ENCODE measurements at places on chromosomes 12 and 14.

GRCh38 chr12:98403385-98403784, 112.0 kb upstream of the TMPO start:
- no peak for DNase-seq

DNA sequence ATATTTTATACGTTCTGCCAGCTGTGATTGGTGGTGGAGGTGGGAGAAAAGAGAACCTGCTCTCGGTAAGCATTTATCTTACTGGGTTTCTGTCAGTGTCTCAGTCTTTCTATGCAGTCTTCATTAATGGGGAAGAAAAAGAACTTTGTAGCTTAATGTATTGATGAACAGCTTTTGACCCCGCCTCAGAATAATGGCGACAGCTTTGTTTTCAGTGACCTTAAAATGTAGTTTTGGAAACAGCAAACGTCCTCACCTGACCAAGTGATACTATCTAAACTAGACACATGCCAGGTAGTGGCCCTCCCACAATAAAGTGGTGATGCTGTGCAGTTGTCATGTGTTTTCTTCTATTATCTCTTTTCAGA, 1.4 kb downstream of the DACT1 start:
- no peak for DNase-seq

- DNase-seq = no peak
These were observed 36.6 kb downstream of the KRT80 start for GRCh38 chr12:52155048-52155868.

DNA sequence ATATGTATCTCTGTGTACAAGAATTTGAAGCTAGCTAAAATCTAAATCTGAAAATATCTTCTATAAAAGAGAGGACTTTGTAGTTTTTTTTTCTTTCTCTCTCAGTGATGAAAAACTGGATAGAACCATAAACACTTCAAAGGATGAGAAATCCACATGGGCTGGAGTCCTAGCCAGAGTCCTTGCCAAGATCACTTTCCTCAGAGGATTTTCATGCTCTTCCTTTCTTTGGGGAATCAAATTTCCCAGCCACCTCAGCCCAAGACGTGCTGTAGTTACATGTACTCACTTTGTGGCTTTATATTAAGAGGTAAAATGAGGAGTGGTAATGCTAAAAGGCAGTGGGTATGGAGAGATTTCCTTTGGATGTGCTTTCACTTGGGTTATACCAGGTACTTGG, 110.3 kb downstream of the SLC38A1 start:
- no peak for DNase-seq

DNA sequence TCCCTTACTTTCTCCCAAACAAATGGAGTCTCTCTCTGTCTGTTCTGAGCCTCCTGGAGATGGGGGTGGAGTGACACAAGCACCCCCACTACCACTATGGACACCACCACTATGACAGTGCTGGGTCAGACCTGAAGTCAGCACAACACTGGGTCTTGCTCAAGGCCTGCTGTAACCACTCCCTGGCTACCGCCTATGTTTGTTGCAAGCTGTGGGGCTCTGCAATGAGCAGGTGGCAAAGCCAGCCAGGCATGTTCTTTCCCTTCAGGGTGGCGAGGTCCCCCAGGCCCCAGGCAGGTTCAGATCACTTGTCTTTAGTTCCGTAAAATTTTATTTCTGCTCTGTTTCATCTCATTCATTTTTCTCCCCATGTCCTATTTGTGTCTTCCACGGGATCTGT, 349.8 kb downstream of the TMEM121 start:
- DNase-seq = no peak

DNA sequence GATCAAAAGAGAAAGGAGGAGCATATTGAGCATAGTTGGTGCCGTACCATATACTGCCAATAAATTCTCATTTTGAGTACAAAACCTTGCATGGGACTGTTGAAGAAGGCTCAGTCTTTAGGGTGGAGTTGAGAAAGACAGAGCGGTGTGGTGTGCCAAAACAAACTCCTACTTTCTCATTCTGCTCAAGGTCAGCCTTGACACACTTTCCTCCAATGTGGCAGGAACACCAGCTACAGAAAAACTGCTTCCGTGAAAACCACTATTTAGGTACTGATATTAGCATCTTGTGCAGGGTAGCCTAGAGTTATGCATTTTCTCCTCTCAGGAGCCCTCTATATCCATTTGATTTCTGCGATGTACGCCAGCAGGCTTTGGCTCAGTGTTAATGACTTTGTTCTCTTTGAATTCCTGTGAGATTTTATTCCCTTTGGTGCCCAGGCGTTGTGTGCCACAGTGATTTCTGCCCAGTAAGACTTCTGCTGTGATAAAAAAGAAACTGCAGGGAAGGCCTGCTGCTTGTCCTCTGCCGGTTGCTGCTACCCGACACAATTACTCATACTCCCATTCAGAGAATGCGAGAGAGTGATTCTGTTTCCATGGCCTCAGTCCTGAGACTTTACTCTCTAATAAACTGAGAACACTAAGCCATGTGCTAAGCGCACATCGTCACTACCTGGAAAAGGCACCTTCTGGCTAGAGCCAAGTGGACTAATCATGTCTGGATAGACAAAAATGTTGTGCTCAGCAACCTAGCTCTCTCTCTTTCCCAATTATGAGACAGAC, 88.3 kb upstream of the MDM1 start:
- no peak for DNase-seq

DNA sequence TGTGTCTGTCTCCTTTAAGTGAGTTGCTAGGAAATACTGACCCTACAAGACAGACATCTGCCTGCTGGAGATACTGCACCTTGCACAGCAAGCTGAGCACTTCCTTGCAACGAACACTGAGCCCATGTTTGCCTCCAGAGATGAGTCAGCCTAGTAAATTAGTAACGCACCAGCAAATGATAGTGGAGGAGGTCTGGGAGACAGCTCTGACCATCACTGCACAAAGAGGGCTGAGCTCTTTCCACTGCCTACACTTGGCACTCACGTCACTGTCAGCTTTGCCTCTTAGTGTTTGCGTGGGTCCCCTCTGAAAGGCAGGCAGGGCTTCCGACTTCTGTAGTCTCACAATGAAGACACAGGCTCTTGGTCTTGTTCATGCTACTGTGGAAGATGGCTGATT, 109.0 kb downstream of the APAF1 start:
- no peak for DNase-seq

GRCh38 chr14:99633141-99633540, 11.8 kb upstream of the HHIPL1 start:
- DNase-seq = no peak

DNA sequence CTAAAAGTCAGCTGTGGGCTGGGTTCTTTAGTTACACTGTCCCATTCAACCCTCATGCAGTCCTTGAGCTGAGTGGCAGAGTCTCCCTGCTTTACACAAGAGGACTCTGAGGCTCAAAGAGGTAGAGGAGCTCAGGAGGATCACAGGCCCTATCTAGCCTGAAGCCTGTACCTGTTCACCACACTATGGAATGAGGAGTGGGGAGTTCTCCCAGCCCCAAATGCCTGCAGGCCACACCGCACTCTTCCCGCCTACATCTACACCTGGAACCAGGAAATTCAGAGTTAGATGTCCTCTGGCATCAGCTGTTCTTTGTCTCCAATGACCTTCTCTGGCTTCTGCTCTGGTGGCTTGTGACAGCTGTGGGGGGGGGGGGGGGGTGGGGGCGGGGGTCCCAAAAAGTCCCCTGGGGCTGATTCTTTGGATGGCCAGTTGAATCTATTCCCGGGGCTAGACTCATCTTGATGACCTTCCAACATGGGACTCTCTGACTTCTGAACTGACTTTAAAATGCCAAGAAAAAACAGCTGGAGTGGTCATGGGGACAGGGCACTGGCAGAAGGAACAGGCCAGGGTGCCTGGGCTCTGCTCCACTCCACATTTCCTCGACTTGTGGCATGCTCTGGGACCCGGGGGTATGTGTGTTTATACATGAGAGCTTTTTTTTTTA, 30.6 kb downstream of the RIN3 start:
- no peak for DNase-seq

- DNase-seq = peak; percentile 89
These were observed 66.4 kb upstream of the DCN start for GRCh38 chr12:91249054-91249453.

- no peak for DNase-seq
These were observed 62.7 kb upstream of the HECTD1 start for GRCh38 chr14:31270196-31270772.

DNA sequence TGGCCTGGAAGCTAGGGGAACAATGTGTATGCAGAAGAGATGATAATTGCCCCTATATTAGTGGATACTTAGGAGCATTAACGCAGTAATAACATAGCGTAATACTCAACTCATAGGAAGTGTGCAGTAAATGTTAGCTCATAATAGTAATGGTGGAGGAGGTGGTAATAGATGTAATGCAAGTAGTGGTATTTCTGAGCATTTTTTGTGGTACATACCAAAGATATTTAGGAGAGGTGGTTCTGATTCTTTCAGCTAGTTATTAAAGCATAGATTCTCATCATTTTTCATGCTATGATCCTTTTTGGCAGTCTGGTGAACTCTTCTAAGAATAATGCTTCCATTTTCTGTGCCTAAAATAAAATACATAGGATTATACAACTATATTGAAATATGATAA, 233.1 kb downstream of the PTPRO start:
- DNase-seq = no peak
